Activated T-cell treated with anti-CD3 and anti-CD28 coated beads for 1 hour (primary cell): ENCODE measurements at places on chromosomes 1 and 21.

GRCh38 chr1:10553118-10553517 lies 78.4 kb downstream of the PEX14 start:
- DNase-seq: no peak

DNA sequence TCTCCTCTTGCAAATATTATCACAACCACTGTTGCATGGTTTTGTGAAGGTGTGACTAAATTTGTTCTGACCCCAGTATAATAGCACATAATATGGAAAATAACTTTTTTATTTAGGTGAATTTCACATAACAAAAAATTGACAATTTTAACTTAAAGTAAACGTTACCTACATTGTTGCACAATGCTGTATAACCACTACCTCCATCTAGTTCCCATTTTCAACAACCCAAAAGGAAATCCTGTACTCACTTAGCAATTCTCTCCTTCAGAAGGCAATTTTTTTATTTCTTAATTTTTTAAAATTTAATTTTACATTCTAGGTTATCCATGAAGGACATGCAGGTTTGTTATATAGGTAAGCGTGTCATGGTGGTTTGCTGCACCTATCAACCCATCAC lies 95.2 kb downstream of the KCNJ6 start:
- no peak for DNase-seq

DNA sequence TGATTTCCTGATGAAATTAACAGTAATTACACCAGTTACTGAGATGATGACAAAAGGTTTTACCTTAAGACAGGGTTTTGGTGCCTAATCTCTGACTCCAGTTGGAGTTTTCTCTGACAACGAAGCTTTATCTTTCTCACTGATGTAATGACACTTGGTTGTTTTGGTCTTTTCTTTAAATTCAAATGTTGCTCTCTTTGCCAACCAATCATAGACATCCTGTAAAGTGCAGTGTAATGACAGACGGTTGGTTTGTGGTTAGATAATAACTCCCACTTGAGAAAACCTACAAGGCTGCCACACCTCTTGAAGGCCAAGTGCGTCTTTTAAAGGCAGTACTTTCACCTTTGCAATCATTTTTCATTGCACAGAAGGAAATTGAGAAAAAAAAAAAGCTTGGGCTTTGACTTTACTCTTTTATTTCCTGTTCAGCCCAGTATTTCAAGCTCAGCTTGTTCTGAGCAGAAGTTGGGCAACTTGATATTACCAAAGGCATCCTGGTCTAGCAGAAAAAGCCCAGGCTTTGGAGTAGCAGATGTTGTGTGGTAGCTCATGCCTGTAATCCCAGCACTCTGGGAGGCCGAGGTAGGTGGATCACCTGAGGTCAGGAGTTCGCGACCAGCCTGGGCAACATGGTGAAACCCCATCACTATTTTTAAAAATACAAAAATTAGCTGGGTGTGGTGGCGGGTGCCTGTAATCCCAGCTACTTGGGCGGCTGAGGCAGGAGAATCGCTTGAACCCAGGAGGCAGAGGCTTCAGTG lies 14.9 kb downstream of the PDIK1L start:
- peak; percentile 18 for DNase-seq

- DNase-seq: no peak
Measured at GRCh38 chr21:28675331-28676041, 317.2 kb downstream of the LTN1 start.

DNA sequence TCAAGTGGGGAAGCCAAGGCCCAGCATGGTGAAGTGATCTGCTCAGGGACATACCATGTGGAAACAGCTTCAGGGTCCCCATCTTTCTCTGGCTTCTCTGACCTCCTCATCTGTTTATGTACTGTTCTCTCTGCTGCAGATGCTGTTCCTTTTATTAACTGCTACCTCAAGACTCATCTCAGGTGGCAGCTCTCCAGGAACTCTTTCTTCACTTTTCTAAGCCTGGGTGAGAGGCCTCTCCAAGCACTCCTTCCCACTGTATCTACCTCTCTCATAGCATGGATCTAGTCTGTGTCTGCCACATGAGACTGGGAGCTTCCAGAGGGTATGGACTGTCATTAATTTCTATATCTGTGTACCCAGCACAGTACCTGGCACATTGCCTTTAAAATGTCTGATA lies 73.4 kb upstream of the PPM1J start:
- no peak for DNase-seq

DNA sequence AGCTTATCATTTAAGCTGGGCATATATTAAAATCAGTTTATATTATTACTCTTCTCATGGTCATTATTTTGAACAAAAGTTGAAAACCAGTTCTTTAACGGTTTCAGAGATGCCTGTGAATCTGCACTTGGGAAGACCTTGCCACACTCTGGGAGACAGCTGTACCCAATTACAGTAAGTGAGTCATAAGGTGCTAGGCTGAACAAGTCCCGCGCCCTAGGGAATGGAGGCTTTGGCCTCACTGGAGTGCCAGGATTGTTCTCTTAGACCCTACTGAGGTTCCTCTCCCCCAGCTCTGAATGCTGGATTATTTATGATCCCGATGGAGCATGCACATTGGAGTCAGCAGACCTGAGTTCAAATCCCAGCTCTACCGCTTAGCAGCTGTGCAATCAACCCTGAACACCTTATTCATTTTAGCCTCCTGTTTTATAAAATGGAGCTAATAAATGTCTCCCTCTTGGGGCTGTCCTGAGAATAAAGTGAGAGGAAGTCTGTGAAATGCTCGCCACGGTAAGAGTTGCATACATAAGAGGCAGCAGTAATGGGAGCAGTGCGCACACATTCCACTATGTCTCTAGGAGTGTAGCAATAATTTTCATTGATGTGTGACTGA lies 266.2 kb downstream of the FOXD2 start:
- DNase-seq: no peak

DNA sequence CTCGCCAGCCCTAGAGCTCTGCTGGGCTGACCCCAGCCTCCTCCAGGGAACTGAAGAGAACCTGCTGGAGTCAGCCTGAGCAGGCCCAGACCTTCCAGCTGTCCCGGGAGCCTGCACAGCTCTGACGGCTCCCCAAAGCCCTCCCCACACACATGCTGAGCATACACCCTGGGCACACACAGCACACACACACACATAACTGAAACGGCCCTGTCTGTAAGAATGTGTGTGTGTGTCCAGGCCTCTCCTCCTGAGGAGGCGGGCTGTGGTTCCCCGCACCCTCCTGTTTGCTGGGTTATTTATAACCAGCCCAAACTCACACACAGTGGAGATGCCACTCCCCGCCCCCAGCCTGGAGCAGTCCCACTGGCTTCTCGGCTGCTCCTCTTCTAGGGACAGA lies 20.2 kb downstream of the SDC3 start:
- DNase-seq: no peak

DNA sequence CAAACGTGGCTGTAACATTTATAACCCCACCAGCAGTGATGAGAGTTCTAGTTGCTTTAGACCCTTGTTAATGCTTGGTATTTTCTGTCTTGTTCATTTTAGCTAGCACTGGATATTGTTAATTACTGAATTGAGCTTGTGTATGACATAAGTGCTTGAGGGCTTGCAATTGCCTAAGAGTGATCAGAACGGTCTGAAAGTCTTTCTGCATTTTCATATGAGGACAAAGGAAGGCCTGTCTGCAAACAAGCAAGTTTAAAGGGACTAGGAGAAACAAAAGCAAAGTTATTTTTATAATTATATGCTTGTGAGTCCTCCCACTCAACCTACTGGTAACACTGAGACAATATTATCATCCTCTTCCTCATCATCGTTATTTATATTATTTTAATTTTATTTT lies 305.5 kb upstream of the DUSP10 start:
- DNase-seq: no peak

- no peak for DNase-seq
Measured at GRCh38 chr1:194102607-194103006, 916.2 kb upstream of the B3GALT2 start.

DNA sequence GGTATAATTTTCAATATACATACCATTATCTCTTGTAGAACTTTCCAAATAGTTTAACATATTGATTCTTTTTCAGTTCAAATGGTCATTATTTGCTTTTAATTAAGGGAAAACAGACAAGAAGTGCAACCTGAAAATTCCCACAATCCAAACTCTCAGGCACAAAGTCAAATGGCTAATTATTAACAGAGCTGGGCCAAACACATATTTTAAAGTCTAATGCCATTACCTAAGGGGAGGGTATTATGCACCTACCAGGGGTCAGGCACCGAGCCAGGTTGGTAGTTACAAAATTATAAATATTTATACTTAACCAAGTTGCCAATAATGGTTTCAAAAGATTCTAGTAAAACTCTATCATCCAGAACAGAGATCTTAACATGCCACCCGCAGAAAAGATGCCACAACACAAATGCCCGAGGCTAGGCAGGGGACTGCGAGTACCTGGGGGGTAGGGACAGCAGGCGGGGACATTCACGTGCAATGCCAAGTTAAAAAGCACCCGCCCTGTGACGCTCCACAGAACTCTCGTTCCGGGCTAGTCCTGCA lies 15.0 kb downstream of the LBR start:
- DNase-seq: no peak

GRCh38 chr1:233319272-233319671 lies 8.3 kb upstream of the MAP3K21 start:
- DNase-seq: no peak

DNA sequence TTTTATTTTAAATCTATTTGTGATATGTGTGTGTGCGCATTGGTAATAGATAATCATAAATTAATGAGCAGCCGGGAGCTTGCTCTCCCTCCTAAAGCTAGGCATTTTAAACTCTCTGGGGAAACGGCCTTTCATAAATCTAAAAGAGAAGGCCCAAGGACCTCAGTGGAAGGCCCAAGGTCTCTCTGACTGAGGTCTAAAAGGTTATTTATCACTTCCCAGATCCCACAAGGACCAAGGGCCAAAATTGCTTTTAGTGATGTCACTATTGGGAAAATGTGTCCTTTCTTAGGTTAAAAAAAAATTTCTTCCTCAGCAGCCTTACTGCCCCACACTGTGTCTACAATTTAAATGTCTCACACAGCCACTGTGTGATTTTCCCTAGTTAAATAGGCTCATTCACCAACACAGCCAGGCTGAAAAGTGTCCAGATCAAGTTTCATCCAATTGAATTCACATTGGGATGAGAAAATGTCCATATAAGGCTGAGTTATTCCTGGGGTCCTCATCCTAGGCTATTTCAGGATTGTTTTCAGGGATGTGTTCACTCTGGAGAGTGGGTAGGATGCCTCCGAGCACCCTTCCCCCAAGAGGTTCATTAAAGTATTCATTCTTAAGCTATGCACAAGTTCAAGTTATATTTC lies 46.1 kb downstream of the SLC44A3 start:
- no peak for DNase-seq

GRCh38 chr21:36697851-36698384 lies 997 bp upstream of the SIM2 start:
- no peak for DNase-seq

- peak; percentile 33 for DNase-seq
Measured at GRCh38 chr1:91555821-91556531, 55.3 kb downstream of the CDC7 start.

- no peak for DNase-seq
Measured at GRCh38 chr1:103525114-103525606, 339 bp upstream of the RNPC3 start.

DNA sequence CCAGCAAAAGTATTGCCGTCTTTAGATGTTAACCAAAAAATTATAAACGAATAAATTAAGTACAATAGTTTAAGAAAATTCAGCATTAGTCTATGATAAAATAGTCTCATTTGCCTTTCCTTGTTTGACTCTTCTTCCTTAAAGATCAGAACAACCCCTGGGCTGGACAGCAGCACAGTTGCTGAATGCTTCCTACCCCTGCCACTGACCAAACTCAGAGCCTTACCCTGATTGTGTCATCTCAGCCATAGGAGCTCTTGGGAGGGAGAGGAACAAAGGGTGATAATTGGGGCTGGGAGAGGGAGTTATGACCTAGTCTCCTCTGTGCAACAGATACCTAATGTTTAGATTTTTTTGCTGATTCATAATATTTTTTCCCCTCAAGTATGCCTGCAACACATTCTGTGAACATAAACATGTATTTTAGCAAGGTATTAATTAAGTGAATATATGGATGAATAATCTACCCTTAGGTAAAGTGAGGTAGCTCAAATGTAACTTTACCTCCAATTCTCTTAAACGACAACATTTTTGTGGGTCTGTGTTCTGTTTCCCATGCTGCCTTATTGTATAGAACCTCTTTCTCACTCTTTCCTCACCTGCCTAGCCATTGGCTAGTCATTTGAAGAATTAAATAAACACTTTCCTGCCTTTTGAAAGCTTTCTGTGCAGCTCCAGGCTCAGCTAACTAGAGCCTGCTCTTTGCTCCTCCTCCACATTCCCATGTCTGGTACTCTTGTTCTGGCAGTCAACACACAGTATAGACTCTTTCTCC lies 46.1 kb downstream of the FGGY start:
- no peak for DNase-seq

DNA sequence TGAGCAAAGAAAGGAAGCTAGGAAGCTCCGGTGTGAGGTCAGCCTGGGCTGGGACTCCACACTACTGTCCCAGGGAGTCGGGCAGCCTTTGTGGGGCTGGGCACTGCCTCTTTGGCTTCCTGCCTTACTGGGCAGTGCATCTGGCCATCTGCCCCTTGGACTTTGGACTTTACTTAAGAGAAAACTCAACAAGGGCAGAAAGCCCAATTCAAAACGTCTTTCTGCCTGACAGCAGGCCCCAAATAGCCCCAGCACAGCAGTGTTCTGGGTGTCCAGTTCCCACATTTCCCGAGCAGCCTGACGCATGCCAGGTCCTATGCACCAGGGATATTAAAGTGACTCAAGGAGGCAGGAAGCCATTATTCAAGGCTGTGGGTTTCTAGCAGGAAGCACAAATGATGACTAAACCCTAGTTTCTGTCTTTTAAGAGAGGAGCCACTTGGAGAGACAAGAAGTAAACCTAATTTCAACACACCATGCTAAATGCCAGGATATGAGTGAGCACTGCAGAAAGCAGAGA lies 37.9 kb upstream of the EDEM3 start:
- no peak for DNase-seq

DNA sequence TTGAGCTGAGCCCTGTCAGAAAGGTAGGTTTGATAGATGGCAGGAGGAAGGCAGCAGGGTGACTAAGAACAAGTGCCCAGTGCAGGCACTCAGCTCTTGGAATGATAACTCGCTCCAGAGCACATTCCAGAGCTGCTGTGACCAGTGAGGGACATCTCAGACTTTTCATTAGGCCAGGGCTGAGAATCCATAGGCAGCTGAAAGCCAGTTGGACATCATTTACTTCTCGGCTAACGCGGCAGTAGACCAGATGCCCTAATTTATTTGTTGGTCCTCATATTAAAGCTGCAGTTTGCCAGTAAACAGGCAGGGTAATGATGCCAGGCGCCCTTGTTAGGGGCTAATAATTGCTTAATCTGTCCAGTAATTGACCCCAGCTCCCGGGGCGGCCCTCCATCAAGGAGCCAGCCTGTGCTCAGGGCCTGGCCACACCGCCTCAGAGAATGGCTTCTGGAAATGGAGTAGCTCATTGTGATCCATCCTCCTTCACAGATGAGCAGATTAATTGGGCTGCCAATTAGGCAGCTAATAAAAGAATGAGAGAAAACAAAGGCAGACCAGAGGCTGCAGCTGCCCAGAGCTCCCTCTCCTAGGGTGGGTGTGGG lies 122.0 kb downstream of the BEND5 start:
- DNase-seq: no peak

- DNase-seq: no peak
Measured at GRCh38 chr1:1324084-1324523, 356 bp downstream of the INTS11 start.

GRCh38 chr1:229726061-229726460 lies 100.0 kb downstream of the URB2 start:
- DNase-seq: no peak

- peak; percentile 21 for DNase-seq
Measured at GRCh38 chr1:204445860-204446412, 34.3 kb upstream of the PPP1R15B start.

GRCh38 chr1:207978441-207978840 lies 67.5 kb upstream of the CD34 start:
- DNase-seq: no peak

GRCh38 chr1:147800804-147801203 lies 40.4 kb upstream of the GJA5 start:
- DNase-seq: no peak
